ENCODE measurements at places on chromosomes 5 and 9. TPM values are rescaled to one million over a fixed set of nuclear protein-coding genes. Genes with fewer than 3 reads are reported as not detected.

GRCh38 chr5:82694711-82695285 lies 382.4 kb downstream of the TMEM167A start:
- DNase-seq: no peak

DNA sequence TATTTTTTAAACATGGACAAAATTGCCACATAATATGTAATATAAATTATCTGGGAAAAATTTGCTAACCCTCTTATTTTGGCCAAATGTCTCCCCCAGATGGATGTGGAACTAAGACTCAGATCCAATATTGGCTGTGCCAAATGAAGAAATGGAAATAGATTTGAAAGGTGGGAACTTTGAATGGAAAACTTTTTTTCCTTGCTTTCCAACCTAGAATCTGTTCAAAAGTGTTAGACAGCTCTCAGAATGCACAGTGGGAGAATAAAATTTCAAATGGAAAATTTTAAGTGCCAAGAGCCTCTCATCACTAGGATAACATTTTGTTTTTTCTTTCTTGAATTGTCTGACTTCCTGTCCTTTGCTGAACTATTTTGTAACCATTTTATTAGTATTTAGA lies 142.6 kb upstream of the GAS1 start:
- peak; percentile 33 for DNase-seq

- DNase-seq: peak; percentile 71
Measured at GRCh38 chr9:127521919-127522304, 70.6 kb downstream of the LRSAM1 start.

The ACTBL2 gene
- not detected for total RNA-seq

The PKN3 gene
- total RNA-seq: 8.9 TPM

- no peak for DNase-seq
Measured at GRCh38 chr9:105290954-105291353, 46.5 kb downstream of the SLC44A1 start.

DNA sequence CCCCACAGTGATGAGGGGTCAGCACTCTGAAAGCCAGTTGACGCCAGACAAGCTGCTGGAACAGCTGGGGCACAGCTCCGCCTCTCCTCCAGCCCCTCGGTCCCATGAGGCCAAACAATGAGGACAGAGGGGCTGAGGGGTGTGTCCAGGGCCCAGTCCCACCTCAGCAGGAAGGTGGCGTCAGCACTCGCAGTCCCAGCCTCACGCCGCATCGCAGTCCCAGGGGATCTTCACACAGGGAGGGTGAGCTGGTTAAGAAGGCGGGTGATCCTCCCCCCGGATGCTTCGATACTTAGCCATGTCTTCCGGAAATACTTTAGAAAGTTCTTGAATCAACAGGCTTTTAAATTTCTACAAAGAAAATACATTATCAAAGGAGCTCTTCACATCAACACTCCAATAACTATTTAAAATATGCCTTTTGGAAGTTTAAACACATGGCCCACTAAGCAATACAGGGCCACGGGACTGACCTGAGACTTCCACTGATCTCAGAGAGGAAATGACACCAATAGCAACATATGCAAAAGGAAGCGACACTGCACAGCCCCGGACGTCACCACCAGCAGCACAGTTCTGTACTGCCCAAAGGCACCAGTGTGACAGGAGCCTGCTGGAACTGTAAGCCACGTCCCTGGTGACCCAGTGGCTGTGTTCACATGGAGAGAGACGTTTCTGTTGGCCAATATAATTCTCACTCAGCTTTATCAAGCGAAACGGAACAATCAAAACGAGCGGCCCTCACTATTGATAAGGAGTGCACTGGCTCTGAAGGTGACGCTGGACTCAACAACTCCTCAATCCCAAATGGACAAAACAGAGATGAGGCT lies 5.9 kb downstream of the MED10 start:
- no peak for DNase-seq

DNA sequence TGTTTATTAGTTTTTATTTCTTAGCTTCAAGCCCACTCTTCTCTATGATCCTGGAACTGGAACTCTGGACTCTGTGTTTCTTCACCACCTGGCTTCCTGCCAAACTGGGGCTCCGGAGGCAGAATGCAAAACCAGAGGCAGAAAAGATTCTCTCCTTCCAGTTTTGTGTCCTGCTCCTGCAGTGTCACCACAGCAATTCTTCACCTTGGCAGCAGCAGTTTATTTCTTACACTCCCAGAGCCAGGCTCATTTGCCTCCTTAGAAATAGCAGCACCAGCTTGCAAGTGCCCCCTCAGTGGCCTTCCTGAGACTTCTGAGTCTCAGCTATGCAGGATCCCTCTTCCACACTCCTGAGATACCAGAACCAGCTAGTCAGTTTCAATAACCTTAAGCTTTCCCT lies 26.7 kb upstream of the CAMK4 start:
- peak; percentile 31 for DNase-seq

DNA sequence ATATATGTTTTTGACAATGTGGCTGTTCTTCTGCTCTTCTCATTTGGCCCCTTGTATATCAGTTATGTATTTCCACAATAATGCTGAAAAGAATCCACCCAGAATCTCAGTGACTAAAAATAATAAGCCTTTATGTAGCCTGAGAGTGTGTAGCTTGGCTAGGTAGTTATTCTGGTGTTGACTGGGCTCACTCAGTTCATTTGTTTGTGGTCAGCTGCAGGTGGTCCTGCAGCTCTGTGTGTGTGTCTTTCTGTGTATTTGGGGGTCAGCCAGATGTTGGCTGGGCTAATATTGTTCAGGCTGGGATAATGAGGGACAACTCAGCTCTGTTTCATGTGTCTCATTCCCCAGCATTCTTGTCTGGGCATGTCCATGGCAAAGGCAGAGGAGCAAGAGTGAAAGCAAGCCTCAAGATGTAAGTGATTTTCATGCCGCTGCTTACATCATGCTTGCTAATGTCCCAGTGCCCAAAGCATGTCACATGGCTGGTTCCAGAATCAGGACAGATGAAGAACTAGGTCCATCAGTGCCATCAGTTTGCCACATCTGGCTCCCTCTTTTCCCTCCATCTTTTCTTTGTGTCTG lies 162.8 kb downstream of the KCTD16 start:
- no peak for DNase-seq

- DNase-seq: no peak
Measured at GRCh38 chr9:16002816-16003215, 450.0 kb downstream of the CCDC171 start.

The LCN12 gene
- 2.2 TPM for total RNA-seq

DNA sequence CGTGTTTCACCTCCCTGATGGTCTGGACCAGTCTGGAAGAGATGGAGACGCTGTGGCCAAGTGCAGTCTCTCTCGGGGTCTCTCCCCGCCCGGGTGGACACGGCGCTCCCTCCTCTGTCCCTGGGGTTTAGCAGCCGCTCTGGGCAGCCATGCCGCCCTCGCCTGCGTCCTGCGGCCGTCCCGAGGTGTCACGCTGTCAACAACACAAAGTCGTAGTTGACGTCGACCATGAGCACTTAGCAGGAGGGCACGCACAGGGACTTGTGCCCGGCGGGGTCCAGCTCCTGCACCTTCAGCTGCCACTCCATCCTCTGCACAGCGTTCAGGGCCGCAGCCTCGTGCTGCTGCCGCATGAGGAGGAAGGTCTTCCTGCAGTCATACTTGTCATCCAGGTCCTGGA lies 368.9 kb downstream of the CDH9 start:
- no peak for DNase-seq

- DNase-seq: no peak
Measured at GRCh38 chr9:18746631-18747030, 272.7 kb downstream of the ADAMTSL1 start.

The IFNA21 gene
- not detected for total RNA-seq

DNA sequence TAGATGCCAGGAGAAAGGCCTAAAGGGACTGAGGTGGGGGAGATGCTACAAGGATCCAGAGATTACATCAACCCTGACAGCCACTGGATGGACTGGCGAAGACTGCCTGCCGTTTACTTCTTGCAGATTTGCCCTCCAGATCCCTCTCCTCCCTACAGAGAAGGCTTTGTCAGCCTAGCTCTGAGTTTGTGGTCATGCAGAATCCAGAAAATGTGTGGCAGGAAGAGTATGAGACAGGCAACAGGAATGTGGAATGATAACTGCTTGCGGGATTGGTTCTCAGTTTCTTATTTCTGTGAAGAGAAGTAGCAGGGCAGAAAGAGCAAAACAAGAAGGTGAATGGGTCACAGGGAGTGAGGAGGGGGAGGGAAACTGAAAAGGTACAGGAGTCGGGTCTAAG lies 129.6 kb downstream of the TLE1 start:
- no peak for DNase-seq

GRCh38 chr9:4583001-4583400 lies 79.1 kb upstream of the PLPP6 start:
- DNase-seq: peak; percentile 36

The RIMOC1 gene
- 22.0 TPM for total RNA-seq

DNA sequence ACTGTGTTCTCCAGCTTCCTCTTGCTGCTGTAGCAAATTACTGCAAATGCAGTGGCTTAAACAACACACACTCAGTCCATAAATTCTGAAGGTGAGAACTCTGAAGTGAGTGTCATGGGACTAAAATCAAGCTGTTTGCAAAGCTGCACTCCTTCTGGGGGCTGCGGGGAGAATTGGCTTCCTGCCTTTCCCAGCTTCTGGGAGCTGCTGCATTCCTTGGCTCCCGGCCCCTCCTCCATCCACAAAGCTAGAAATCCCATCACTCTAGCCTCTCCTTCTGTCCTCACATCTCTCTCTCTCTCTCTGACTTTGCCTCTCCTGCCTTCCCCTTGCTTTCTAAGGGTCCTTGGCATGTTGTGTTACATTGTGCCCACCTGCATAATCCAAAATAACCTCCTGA lies 14.2 kb upstream of the MED10 start:
- DNase-seq: no peak

The SAXO1 gene
- 4.7 TPM for total RNA-seq

- peak; percentile 67 for DNase-seq
Measured at GRCh38 chr5:73496984-73497457, 1.2 kb upstream of the BTF3 start.

- no peak for DNase-seq
Measured at GRCh38 chr5:151178777-151179488, 21.4 kb upstream of the ANXA6 start.

The C5orf52 gene
- total RNA-seq: not detected

DNA sequence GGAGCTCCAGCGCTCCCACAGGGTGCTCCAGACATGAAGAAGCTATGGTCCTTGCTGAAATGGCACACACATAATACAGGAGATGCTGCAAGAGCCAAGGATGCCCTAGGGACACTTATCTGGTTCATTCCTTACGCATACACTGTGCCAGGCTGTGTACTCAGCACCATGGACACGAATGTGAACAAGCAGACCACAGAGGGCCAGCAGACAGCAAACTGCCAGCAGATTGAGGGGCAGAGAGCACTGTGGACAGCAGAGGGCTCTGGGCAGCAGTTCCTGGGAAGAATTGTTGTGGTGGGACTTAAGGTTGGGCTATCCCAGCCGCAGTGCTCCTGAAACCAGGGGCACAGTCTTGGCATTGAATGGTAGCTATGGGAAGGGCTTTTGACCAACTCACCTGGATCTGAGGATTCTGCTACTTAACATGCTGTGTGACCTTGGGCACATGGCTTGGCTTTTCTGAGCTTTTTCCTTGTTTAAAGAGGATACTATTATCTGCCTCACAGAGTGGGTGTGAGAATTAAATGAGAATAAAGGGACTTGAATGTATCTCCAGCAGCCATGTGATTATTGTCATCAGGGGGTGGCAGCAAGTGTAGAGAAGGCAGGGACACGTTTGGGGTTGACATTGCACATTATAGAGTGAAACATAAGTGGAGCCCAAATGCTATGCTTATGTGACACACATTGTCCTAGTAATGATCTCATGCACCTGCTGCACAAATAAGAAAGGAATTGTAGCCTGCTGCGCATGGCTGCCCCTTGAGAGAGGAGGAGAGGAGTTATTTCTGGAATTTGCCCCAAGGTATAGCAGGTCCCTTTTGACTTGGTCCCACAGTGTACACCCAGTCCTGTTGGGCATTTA lies 30.1 kb downstream of the PPARGC1B start:
- no peak for DNase-seq
